ENCODE measurements at places on chromosomes 3 and 15.
A peak's percentile ranks its signal among the peaks of the same experiment; 100 is the strongest.

GRCh38 chr3:57226176-57226575 lies 1.4 kb upstream of the APPL1 start:
- H3K4me3 ChIP-seq = no peak overlapping the region
- no peaks in the 10 kb centered on the region for H3K36me3 ChIP-seq
- peaks cover 22% of the 10 kb centered on the region for H3K4me1 ChIP-seq
- no peak for DNase-seq
- H3K27ac ChIP-seq = no peak overlapping the region

DNA sequence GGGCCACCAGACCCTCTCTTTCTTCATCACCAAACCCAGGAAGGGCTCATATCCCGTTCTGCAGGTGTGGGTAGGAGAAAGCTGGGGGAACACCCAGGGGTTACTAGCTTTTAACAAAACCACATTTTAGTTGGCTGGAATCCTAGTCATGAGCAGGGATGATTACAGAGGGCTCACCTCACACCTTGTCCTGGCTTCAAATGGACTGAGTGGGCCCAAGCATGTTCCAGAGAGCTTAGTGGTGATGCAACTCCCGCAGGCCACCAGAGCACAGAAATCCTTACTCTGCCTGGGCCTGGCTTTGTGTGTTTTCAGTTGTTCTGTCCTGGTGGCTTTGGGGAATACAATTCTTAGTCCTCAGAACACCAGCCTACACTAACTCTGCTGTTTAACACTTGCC lies 56.8 kb upstream of the RYK start:
- no peak overlapping the region for H3K27ac ChIP-seq
- no peak overlapping the region for H3K4me3 ChIP-seq
- no peaks in the 10 kb centered on the region for H3K36me3 ChIP-seq
- H3K27me3 ChIP-seq = no peaks in the 10 kb centered on the region
- peaks cover 40% of the 10 kb centered on the region for H3K4me1 ChIP-seq
- no peak for DNase-seq

- no peak overlapping the region for H3K27ac ChIP-seq
- H3K4me3 ChIP-seq = no peak overlapping the region
- H3K27me3 ChIP-seq = no peaks in the 10 kb centered on the region
- H3K36me3 ChIP-seq = no peaks in the 10 kb centered on the region
- no peak for DNase-seq
- H3K4me1 ChIP-seq = peaks cover 6% of the 10 kb centered on the region
Measured at GRCh38 chr3:72085036-72085435, 300.1 kb upstream of the PROK2 start.

DNA sequence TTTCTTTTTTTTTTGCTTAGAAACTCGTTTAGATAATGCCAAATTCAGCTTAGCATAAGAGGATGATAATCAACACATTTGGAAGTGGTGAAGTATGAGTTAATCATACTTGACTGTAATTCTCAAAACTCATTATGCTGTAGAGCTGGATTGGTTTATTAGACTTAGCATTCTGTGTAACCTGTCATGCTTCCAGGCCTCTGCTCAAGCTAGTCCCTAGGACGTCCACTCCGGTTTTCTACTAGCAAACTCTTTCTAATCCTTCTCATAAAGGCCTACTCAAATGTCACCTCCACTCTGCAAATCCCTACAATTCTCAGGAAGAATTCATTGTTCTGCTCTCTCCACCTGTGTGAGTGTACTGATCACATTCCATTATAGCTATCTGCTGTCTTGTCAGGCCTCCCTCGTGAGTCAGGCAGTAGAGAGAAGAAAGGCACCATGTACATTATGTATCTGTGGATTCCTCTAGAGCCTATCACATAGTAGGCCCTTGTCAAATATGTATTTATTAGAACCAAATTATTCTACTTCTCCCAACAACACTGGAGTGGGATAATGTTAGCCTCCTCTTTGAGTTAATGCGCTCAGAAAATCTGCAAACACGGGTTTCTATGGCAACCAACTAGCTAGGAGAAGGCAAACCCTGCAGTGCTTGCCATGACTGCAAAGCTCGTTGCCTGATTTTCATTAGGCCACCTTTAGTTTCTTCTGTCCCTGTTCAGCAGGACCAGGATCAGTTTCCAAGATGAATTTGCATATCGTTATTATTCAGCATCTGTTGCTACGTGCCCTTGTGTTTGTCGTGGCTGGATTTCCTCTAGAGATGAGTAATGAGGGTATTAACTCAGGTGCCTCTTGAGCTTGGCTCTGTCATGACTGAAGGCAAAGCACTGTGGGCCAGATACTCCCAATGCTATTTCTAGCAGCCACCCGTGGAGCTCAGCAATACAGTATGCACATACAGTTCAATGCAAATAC lies 30.7 kb downstream of the ATP13A5 start:
- H3K27me3 ChIP-seq = no peaks in the 10 kb centered on the region
- DNase-seq = no peak
- no peak overlapping the region for H3K27ac ChIP-seq
- no peaks in the 10 kb centered on the region for H3K36me3 ChIP-seq
- no peak overlapping the region for H3K4me3 ChIP-seq

GRCh38 chr3:149042789-149043386 lies 43.4 kb downstream of the HLTF start:
- no peaks in the 10 kb centered on the region for H3K27me3 ChIP-seq
- H3K4me3 ChIP-seq = no peak overlapping the region
- no peak for DNase-seq
- H3K27ac ChIP-seq = no peak overlapping the region

- H3K4me1 ChIP-seq = no peaks in the 10 kb centered on the region
- no peak for DNase-seq
- H3K4me3 ChIP-seq = no peak overlapping the region
- no peaks in the 10 kb centered on the region for H3K36me3 ChIP-seq
- H3K27ac ChIP-seq = no peak overlapping the region
- no peaks in the 10 kb centered on the region for H3K27me3 ChIP-seq
Measured at GRCh38 chr15:61702224-61703020, 357.8 kb downstream of the VPS13C start.

GRCh38 chr3:99542767-99543518 lies 95.5 kb upstream of the COL8A1 start:
- no peak overlapping the region for H3K4me3 ChIP-seq
- no peaks in the 10 kb centered on the region for H3K27me3 ChIP-seq
- H3K36me3 ChIP-seq = no peaks in the 10 kb centered on the region
- DNase-seq = no peak

DNA sequence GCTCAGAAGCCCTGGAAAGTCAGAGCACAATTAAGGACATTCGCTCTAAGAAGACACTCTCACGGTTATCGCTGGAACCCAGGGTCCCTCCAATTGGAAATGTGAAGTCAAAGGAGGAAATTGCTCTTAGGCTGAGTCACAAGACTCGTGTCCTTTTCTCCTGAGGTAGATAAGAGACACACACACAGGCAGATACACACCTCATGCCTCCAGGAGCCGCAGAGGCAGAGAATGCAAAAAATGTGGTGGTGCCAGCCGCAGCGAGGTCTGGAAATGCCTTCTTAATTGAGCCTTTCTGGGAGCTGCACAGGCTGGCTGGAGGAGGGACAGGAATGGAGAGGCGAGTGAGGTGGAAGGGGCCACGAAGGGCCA lies 189.3 kb downstream of the OPA1 start:
- H3K27me3 ChIP-seq = no peaks in the 10 kb centered on the region
- H3K4me3 ChIP-seq = no peak overlapping the region
- peak overlapping the region; percentile 39 for H3K27ac ChIP-seq
- H3K4me1 ChIP-seq = peaks cover 6% of the 10 kb centered on the region
- no peaks in the 10 kb centered on the region for H3K36me3 ChIP-seq
- peak; percentile 52 for DNase-seq

- H3K27ac ChIP-seq = no peak overlapping the region
- H3K36me3 ChIP-seq = no peaks in the 10 kb centered on the region
- H3K27me3 ChIP-seq = no peaks in the 10 kb centered on the region
- no peak for DNase-seq
- H3K4me1 ChIP-seq = no peaks in the 10 kb centered on the region
Measured at GRCh38 chr3:169562988-169563774, 100.3 kb downstream of the MECOM start.

GRCh38 chr3:72862314-72863090 lies 14.3 kb upstream of the SHQ1 start:
- H3K27ac ChIP-seq = no peak overlapping the region
- H3K4me3 ChIP-seq = no peak overlapping the region
- DNase-seq = no peak
- H3K4me1 ChIP-seq = no peaks in the 10 kb centered on the region

Data from upper lobe of left lung (tissue), 6 donors.